ENCODE measurements at places on chromosomes 1 and 21.

GRCh38 chr1:116909512-116910378 is at the start of gene PTGFRN:
TSS of gene PTGFRN (plus strand) at chr1:116909916. CDS start at chr1:116910204, 288 bp downstream.
- DNase-seq: no peak

GRCh38 chr1:38326135-38326534 is 279.5 kb upstream of the POU3F1 start:
- DNase-seq: no peak

DNA sequence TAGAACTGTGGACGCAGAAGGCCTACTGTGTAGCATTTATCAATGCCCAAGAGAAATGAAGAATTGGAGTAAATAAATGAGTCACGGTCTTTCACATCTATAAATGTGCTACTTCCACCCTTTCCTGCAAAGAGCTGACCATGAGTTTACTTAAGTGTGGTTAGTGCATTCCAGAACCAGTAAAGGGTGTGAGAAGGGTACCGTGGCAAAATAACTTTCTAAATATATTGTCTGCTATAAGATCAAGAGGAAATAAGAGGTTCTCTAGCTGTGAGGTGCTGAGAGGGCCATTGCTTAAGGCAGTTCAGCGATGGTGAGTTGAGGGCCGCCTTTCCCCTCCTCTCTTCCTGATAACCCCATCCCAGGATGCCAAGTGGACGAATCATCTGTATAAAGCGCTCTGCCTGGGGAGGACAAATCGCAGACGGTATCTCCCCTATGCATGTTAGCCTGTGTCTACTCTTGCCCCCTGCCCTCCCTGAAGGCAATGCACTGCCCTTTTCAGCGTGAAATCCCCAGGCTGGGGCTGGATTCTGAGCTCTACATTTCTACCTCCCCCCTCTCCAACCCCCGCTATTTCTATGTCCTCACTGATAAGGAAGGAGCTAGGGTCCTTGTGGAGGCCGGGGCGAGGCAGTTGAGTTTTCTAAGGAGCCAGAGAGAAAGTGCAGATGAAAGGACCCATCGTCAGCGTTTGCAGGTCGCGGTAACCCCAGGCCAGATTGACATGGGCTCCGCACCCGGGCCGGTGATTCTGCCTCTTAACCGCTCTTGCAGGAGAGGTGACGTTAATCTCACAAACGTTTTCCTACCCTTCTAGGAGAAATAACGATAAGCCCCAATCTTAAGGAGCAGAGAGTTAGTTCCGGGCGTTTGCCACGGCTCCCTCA is 1.5 kb upstream of the NCAM2 start:
- DNase-seq: no peak

DNA sequence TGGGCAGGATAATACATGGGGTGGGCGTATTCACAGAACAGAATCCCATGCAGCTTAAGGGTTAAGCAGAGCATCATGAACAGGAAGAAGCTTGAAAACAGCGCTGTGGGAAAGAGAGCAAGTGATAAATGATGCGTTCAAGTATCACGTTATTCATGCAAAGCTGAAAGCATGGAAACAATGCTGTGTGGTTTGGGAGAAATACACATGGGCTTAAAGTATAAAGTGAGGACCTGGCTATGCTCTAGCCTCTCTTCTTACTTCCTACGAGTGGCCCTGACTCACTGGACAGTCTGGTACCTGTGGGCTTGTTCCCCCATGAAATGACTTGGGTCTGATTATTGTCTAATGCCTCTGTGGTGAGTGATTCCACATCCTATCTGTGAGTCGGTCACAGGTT is 25.7 kb downstream of the TMPRSS2 start:
- DNase-seq: no peak

- DNase-seq: no peak
Observed at GRCh38 chr21:31570824-31571566, 88.5 kb upstream of the SOD1 start.

- no peak for DNase-seq
Observed at GRCh38 chr1:88288571-88288970, 395.5 kb upstream of the PKN2 start.

GRCh38 chr1:2391931-2392509 is 379 bp downstream of the RER1 start:
- DNase-seq: no peak

- no peak for DNase-seq
Observed at GRCh38 chr1:208921259-208921658, 662.3 kb upstream of the CAMK1G start.

- no peak for DNase-seq
Observed at GRCh38 chr1:207431508-207431907, 22.6 kb upstream of the CR2 start.

DNA sequence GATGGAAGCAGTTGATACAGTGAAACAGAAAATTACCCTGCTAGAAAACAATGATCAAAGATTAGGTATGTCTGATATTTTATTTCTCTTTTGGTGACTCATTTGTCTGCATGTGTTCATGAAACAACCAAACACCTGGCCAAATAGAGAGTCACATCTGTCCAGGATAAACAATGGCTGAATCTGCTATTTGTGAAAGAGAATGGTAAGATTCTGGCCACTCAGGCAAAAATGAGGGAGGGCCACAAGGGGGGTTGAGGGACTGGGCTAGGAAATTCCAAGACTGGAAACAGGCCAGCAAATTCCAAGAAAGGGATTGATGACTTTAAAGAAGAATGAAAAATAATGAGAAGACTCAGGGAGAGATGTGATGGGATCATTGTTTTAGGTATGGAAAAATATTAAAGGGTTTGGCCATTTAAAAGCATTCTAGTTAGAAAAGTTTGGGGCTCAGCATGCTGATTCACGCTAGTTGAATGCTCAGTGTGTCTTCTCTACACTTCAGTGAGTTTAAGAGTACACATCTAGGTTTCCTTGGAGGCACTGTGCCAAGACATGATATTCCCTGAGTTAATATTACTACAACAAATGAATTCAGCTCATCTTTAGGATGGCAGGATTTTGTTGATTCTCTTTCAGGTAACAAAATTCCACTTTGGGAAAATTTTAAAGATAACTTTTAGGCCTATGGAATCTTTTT is 44.9 kb downstream of the TRAF5 start:
- DNase-seq: no peak

GRCh38 chr1:162753998-162754585 is 36.4 kb upstream of the HSD17B7 start:
- no peak for DNase-seq

- no peak for DNase-seq
Observed at GRCh38 chr1:52633291-52633754, 355 bp downstream of the SHISAL2A start.

GRCh38 chr1:110083061-110083865 is 12.8 kb upstream of the ALX3 start:
- no peak for DNase-seq

DNA sequence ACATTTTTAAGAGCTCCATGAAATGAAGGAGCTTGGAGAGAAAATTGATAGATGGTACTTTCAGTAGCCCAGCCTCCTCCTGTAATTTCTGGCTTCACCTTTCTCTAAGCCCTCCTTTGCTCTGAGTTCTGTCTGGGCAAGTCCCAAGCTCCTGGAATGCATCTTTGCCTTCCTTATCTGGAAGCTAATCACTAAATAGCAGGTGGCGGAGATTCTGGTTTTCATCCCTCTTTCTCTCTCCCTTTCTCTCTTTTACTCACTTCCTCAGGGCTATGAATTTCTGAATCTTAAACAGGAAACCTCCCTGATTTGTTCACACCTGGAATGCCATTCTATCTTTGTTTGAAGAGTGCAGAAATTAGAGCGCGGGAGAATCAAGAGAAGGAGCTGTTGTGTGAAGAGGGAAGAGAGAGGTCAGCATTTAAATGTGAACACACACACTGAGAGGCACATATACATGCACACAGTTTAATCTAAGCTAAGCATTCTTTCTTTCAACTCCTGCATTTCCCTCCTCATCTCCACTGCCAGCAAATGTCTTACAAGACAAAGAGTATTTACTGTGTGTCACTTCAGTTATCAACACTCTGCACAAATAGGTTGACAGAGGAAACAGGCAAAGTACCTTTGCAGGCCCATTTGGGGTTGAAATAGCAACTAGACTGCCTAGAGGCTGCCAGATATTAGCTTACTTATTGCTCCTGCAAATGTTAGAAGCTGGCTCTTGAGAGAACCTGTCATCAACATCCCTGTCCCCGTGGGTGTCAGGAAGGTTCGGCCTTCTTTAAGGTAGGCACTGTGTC is 199.4 kb upstream of the CAMK1G start:
- DNase-seq: no peak

GRCh38 chr1:115261496-115261895 is 76.6 kb downstream of the NGF start:
- DNase-seq: no peak

GRCh38 chr1:228471762-228472398 is 15.3 kb upstream of the RNF187 start:
- DNase-seq: no peak

DNA sequence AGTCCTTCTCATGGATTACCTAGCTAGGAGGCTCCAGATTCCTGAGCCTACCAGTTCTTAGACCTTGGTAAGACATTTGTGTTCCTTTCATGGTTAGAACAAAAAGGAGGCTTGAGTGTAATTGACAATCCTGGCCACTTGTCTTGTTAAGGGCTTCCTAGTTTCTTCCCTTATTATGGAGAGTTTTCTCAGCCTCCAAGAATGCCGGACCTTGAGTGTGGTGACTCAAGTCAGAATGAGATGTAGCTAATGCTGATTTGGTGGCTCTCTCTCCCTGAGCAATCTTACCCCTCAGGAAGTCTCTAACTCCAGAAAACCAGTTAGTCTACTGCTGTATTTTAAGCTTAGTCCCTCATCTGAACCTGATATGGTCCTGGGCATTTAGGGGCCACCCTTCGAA is 14.3 kb downstream of the CHI3L2 start:
- DNase-seq: no peak

DNA sequence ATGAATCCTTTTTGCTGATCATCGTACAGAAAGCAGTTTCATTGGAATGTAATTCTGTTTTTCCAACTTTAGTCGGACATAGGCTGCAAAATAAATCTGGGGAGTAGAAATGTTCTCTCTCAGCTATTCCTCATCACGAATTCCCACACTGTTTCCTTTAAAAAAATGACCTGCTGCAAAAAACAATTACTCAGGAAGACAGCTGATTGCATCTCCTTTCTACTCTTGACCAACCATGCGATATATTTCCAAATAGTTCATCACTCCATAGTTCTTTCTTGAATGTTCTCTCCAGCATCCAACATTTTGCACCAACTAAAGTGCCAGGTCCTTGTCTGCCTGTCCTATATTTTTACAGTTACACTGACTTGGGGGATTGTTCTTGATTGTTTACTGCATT is 96.4 kb downstream of the S1PR1 start:
- no peak for DNase-seq

DNA sequence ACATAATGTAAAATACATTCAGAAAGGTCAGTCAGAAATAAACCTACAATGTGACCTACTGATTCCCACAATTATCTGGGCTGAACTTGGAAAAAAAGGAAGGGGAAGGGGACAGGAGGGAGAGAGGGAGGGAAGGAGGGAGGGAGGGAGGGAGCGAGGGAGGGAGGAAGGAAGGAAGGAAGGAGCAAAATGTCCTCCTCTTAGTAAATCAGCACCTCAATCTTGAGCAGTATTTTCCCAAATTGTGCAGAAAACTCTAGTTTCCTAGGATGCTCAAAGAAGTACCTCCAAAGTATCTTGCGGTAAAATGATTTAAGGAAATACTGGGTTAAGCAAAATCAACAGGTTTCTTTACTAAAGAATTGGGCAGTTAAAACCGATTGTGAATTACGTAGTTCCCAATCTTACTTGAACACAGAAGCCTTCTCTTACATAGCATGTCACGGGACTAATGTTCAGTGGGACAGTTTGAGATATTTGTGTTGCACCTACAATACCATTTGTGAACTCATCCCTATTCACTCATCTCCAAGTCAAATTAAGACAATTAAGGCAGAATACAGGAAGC is 51.0 kb upstream of the ASPM start:
- DNase-seq: no peak

DNA sequence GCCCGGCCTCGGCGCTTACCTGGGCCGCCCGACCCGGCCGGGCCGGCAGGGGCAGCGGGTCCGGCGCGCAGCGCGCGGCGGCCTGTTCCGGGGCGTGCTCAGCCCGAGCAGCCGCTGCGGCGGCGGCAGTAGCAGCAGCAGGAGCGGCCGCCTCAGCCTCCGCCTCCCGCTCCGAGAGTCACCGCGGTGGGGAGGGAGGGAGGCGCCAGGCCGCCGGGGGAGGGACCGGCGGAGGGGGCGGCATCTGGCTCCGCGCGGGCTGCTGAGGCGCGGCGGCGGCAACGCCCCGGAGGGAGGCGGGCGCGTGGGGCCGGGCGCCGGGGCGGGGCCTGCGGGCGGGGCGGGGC is at the start of gene CTNNBIP1:
Gene CTNNBIP1, minus strand, starts transcription at position 194 of the 347 bp plus-strand sequence. CDS start 38,205 bp downstream, outside the sequence.
- DNase-seq: no peak

DNA sequence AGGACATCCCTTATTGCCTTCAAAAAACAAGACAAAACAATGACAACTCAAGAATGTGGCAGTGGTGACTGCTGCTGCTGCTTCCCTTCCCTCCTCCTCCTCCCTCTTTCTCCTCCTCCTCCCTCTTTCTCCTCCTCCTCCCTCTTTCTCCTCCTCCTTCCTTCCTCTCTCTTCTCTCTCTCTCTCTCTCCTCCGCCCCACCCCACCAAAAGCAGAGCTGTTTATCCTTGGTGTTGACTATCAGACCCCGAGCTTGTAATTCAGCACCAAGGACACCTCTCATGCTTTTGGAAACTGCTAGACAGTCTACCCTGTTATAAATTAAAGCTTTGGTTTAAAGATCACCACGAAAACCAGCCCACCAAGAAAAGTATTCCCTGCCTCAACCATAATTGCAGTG is 72.4 kb upstream of the IFNAR2 start:
- DNase-seq: no peak

DNA sequence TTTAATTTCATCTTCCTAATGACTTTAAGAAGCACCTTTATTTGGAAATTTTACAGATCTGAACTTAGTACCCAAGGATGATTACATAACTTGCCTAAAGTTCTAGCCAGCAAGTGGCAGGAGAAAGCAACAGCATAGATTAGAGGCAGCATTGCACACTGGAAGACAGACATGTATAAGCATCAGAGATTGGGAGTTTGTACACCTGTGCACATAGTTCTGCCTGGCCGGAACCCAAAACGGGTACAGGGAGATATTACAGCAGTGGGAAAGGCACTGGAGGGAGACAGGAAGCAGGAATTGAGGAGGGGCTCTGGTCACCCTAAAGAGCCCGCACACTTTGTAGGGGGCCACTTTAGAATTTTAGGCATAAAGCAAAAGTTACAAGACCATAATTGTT is 19.3 kb downstream of the GBP6 start:
- no peak for DNase-seq

Data from omental fat pad (tissue), 4 donors.